ENCODE measurements at places on chromosomes 16 and 17. TPM values are rescaled to one million over a fixed set of nuclear protein-coding genes. Genes with fewer than 3 reads are reported as not detected.

WFIKKN1 gene
- total RNA-seq = 0.54 TPM

FSCN2 gene
- total RNA-seq = 4.0 TPM

P2RX5 gene
- total RNA-seq = 3.5 TPM

JMJD8 gene
- 14.0 TPM for total RNA-seq

DNA sequence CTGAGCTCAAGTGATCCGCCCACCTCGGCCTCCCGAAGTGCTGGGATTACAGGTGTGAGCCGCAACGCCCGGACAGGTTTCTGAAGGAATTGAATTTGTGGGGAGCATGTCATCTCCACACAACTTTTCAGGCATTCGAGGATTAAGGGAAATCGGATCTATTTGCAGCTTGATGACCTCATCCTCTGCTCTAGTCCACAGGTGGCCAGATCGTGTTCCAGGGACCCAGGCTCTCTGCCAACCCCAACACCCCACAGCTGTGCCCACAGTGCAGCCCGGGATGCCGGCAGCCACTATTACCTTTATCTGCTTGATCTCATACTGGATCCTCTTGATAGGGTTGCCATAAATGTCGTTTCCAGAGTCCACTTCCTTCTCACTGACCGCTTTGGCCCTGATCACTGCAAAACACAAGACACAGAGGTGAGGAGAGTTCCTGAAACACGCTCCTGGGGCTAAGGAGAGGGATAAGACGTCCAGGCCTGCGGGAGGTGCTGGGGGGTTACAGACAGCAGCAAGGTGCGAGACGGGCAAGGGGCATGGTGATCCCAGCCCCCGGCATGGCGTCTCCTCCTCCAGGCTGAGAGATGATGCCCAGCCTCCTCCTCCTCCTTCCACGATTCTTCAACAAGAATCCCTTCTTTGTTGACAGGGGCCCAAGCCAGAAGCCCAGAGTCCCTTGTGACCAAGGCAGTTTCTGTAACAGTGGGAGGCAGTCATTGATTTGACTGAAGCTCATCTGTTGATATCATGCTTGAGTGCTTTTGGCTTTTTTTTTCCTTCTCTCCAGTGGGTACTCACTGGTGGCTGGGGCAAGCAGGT is 29.3 kb downstream of the CEP295NL start:
- DNase-seq = no peak

- no peak for DNase-seq
Observed at GRCh38 chr16:86568677-86569623, 2.3 kb downstream of the FOXC2 start.

DNA sequence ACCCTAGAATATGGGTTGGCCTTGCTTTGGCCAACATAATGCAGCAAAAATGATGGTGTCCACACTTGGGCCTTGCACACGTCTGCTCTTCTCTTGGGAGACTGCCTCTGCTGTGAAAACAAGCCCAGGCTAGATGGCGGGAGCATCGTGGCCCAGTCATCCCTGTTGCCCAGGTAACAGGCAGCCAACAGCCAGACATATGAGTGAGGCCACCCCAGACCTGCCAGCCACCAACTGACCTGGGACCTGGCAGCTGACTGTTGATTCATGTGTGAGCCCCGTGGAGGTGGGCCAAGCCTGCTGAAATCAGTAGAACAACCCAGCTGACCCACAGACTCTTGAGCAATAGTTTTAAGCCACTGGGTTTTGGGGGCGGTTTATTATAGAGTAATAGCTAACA is 39.4 kb upstream of the CDH3 start:
- no peak for DNase-seq

- no peak for DNase-seq
Observed at GRCh38 chr16:3152991-3153368, 18.2 kb downstream of the ZNF213 start.

- no peak for DNase-seq
Observed at GRCh38 chr17:38900978-38901656, 24.3 kb upstream of the LASP1NB start.

DNA sequence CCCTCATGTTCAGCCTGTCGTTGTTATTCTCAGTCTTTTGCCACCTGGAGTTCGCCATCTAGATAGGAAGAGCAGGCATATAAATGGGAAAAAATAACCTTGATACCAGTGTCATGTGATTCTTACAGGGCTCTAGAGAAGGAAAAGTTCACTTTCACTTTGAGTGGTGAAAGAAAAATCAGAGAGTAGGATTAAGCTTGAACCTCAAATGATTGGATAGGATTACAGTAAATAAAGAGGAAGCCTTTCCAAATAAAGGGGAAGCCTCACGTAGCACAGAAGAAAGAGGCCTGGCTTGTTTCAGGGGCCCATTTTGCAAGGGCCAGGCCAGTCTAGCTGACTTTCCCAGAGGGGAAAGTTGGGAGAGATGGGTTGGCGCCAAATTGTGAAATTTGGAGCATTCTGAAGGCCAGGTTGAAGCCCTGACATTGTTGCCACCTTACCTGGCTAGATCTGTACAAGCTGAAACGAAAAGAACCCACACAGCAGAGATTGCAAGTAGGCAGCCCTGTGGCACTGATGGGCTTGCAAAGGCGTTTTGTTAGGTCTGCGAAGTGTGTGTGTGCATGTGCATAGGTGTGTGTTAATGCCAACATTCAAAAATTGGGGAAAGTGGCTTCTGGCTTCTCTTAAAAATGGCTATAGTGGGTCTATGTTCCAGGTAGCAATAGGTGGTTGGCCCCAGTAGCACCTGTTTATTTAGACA is 38.8 kb downstream of the TMC6 start:
- DNase-seq = no peak

DNA sequence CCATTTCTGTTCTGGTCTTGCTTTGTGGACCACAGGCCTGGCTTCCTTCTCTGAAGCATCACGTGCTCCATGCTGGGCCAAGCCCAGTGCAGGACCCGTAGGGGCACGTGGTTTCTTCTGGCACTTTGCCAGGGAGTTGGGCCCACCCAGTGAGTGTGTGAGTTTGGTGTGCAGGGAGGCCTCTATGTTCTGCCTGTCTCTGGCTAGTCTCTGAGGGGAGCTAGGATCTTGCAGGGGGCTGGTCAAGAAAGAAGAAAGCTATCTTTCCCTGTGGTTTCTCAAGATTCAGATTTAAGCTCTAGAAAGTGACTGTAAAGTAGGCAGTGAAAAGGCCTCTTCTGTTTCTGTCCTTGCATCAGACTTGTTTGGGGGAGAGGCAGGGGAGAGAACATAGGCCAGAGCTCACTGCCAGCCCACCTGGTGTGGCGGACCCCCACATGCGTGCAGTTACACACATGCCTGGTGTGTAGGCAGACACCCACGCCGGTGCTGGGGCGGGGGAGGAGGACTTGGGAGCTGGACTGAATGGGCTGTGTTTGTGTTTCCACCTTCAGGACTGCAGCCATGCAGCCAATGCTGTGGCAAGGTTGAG is 11.8 kb downstream of the LASP1 start:
- no peak for DNase-seq

All from cerebellum (tissue), 4 donors.